ENCODE measurements at places on chromosomes 6 and 20.

DNA sequence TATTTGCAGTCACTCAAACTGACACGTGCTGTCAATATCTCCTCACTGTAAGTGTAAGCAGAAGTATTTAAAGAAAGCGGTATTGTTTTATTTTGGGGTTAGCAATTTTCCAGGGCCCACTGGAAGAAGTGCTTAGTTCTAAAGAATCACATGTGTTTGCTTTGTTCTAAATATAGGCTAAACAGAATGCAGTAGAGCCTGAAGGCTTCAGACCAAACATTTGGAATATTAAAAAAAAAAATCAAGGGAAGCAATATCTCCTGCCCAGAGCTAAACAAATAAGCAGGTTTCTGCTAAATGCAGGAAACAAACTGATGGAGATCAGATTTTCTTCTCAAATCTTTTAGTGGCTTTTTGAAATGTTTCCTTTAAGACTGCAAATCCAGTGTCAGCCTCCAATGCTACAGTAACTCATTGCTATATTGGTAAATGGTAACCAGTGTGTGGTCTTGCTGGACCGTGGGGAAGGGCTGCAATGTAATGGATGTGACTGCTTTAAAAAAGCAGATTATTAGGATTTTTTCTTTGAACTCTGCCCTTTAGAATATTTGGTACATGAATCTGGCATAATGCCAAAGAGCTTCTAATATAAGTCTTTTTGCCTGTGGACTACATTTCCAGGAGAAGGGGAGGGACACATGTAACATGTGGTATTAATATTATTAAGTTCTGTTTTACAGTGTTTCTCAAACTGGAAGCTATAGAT is 317.1 kb upstream of the FERMT1 start:
- no peak for DNase-seq

- peak; percentile 31 for DNase-seq
Observed at GRCh38 chr6:34926655-34927054, 37.6 kb downstream of the ANKS1A start.

- no peak for DNase-seq
Observed at GRCh38 chr6:63504777-63505384, 67.4 kb upstream of the LOC128125822 start.

- DNase-seq: peak; percentile 67
Observed at GRCh38 chr6:139568956-139569538, 194.6 kb upstream of the CITED2 start.

DNA sequence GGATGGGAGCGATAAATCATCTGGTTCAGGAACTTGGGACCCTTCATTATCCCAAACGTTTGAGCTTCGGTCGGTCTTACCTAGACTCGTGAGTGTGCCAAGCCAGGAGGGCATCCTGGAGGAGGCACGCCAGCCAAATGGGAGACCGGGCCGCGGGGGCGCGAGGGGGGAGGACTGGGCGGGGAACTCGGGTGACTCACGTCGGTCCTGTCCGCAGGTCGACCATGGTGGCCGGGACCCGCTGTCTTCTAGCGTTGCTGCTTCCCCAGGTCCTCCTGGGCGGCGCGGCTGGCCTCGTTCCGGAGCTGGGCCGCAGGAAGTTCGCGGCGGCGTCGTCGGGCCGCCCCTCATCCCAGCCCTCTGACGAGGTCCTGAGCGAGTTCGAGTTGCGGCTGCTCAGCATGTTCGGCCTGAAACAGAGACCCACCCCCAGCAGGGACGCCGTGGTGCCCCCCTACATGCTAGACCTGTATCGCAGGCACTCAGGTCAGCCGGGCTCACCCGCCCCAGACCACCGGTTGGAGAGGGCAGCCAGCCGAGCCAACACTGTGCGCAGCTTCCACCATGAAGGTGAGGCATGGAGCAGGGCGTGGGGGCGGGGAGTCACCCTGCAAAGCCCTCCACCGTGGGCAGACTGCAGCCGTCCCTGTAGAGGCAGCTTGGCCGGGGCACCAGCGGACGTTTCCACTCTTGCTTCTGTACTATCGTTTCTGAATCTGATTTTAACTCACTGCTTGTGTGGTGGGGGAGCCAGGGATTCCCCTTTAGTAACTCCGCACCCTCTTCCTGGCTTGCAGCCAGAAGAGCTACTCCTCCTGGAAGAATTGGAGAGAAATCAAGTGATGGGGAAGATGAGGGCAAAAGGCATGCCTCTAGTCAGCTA is 2.7 kb downstream of the BMP2 start:
- no peak for DNase-seq

DNA sequence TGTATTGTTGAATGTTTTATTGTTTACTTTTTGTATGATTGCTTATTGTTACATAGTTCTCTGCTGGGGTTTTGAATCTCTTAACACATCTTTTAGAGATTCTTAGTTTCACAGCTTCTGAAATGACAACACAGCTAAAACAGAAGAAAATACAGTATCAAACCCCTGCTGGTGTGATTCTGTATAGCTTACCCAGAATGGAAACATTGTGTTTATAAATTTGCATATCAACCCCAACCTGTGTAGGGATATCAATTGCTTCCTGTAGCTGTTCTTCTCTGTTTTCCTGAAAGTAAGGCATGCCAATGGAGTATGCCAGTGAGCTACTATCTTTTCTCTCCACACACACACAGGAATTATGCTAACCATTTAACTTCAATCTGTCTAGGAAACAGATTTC is 64.3 kb upstream of the ID4 start:
- no peak for DNase-seq

- no peak for DNase-seq
Observed at GRCh38 chr6:119566546-119567260, 217.1 kb upstream of the MAN1A1 start.

DNA sequence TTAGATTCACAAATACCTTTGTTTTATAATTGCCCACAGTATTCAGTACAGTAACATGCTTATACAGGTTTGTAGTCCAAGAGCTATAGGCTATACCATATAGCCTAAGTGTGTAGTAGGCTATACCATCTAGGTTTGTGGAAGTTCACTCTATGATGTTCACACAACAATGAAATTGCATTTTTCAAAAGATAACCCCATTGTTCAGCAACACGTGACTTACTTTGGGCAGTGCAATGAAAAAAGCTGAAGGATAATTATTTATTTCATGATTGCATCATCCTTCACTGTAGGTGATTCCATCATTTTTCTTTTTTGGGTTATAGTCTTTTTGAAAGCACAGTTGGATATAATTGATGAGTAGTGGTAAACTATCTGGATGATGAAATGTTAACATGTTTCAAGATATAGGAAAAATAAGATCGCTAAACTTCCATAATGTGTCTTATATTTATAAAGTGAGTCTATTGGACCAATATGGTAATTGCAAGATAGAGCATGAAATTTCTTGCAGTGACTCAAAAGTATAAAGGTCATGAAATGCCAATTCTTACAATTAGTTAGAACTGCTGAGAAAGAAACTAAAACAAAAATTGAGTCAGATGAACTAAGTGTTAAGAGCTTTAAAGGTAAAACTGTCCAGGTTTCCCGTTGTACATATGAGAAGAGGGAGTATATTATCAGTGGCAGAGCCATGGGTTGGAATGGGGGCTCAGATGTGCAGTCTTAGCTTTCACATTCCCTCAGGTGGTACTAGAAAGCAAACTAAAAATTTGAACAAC is 164.4 kb downstream of the ZFAND3 start:
- no peak for DNase-seq

DNA sequence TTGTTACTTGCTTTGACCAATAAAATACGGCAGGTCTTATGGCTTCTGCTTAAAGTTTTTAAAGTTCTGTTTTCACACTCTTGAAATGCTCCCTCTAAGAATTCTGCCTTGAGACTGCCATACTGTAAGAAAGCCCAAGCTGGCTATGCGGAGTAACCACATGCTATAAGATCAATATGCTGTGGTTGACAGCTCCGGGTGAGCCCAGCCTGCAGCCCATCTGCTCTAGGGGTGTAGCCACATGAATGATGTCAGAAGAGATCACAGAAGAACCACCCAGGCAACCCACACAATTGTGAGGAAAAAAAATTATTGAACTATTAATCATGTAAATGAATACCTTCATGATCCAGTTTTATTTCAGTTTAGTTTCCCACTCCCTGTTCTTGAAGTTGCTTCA is 26.1 kb upstream of the SH3BGRL2 start:
- no peak for DNase-seq

DNA sequence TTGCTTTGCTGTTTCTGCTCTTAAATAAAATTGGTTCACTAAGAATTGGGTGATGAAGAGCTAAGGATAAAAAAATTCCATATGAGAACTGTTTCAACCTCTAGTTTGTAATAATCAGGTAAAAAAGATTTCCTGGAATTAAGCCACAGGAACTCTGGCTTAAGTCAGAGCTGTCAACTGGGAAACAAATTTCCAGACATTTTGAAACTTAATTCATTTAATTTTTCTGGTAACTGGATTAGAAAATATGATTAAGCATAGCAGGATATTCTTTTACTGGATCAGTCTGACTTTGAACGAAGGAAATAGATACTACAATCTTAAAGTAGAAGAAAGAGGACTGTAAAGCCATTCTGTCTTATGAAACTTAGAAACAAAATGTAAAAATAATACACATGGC is 1.3 kb upstream of the VIP start:
- no peak for DNase-seq

GRCh38 chr6:36599791-36600209 is 5.6 kb downstream of the SRSF3 start:
- no peak for DNase-seq

DNA sequence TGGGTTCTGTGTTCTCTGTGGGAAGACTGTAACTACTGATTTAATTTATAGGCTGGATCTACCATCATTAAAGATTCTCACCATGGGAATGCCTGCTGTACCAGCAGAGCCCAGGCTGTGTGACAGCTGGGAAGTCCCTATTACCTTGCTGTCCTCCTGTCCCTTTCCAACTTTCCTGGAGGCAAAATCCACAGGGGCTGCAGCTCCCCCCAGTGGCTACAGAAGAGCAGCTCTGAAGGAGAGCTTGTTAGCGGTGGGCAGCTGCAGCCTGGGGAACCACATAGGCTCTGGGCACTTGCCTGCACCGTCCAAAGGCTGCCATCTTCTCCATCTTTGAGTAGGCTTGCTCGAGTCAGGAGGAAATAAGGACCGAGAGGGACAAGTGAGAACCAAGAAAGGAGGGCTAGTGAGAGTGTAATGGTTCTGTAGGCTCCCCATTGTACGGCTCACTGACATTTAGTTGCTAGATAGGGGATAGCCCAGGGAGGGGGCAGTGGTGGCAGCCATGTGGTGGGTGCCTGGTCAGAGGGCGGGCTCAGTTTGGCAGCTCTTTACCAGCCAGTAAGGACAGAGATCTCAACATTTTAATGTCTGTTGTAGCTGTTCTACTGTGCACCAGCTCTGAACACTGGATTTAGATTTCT is 155.1 kb upstream of the MLIP start:
- DNase-seq: no peak

GRCh38 chr6:117976030-117976651 is 69.1 kb downstream of the SLC35F1 start:
- no peak for DNase-seq

DNA sequence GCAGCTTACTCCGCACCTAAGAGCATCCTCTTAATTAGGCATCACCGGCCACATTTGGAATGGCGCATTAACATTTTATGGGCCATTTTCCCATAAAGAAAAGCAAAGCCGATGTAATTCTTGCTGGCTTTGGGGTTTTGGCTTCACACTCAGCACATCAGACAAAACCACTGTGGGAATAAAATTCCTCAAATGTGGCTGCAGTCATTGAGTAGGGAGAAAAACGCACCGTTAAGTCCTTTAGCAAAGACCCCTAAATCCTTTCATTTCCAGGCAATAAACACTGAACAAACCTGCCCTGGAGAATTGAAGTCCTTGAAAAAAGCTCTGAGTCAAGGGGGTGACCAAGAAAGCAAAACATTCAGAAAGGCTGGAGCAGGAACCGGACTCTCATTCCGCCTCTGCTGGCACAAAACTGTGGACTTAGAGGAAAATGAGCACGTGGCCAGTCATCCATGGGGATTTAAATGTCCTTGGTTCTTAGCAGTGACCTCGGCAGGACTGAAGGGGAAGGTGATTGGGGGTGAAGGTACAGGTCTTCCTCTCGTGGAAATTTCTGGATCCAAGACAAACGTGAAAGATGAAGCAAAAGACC is 102.9 kb downstream of the CDH4 start:
- DNase-seq: no peak

- DNase-seq: no peak
Observed at GRCh38 chr20:432208-432607, 24.1 kb downstream of the RBCK1 start.

DNA sequence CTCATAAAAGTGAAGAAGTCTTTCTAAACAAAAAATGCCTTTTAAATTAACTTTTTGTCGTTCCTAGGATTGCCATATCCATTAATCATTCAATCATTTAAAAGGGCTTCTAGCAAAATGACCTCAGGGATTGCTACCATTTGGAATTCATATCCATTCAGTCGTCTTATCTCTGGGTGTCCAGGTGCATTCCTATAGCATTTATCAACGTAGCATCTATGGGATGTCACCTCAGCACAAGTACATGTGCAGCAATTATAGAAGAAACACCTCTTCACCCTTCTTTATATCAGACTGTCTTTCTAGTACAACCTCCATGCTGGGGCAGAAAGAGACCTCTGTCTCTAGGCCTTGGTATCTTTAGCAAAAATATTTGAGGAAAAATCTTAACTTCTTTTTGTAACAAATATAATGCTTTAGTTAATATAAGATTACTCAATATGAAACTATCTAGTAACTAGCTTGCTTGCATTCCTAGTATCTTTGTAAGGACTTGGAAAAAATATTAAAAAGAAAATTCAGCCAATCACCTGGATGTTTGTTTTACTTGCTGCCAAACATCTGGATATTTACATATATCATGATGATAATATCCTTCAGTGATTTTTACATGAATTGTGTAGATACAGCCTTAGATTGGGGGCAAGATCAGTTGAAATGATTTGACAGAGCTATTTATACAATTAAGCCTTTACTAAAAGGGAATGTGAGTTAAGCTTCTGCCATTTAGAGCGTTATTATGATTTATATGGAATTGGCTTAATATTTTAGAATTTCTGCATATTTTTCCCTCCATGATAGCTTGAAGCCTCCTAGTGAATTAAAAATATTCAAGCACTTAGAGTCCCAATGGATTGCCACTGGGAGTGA is 356.8 kb downstream of the HDGFL1 start:
- no peak for DNase-seq

Measured in HS-5 (cell line).